B cell (primary cell): ENCODE measurements at places on chromosomes 2 and 18.
A peak's percentile ranks its signal among the peaks of the same experiment; 100 is the strongest.

DNA sequence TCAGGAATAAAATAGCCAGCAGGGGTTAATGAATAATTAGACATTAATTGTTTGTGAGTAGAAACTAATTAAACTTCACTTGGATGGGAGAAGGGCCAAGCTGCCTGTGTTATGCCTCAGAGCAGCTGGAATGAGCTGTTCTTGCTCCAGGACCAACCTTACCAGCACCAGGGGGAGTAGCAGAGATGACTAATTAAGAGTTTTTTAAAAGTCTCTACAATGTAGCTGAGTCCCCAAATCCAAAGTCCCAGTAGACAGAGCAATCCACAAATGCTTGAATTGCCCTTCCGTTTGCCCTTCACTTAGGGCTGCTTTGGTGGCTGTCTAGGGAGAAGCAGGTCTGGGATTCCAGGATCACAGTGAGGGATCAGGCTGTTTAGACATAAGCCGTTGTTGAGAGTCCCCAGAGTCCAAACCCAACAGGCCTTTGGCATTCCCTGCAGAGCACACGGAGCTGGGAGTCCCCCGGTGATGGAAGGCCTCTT lies 59.4 kb downstream of the RHOB start:
- DNase-seq, result no peak

GRCh38 chr2:69214898-69215297 lies 172.1 kb downstream of the GFPT1 start:
- DNase-seq, result no peak

DNA sequence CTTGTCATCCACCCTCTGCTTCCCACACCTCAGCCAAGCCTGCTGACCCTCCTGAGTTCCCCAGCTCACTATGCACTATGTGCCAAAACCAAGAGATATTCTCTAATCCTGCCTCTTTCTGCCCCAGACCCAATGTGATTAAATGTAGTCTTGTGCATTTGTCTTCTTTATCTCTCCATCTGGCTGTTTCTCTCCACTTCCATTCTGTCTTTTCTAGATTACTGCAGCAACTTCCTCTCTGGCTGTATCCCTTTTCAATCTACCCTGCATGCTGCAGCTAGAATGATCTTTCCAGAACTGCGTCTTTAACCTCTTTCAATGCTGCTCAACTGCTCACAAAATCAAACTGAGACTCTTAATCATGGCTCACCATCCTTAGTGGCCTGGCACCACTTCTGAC lies 164.1 kb downstream of the GALNT14 start:
- no peak for DNase-seq

GRCh38 chr2:144780983-144781382 lies 261.1 kb upstream of the ZEB2 start:
- no peak for DNase-seq

DNA sequence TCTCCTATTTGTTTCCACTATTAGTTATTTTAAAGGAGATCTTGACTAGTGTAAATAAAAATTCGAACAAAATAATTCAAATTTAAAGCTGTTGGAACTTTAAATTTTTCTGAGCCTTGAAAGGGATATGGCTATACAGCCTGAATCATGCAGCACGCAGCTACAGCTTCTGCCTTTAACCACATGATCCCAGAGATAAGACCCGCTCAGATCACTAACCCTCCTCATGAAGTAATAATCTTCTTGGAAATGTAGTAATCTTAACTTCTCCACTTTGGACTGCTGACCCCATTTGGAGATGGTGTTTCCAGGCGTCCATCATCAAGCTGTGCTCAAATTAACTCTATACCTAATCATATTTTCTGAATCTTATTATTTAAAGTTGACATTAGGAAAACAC lies 336.6 kb downstream of the DSC3 start:
- no peak for DNase-seq

- peak; percentile 86 for DNase-seq
Measured at GRCh38 chr2:64646007-64646880, 7.5 kb downstream of the SERTAD2 start.

- no peak for DNase-seq
Measured at GRCh38 chr18:36130039-36130831, 536 bp downstream of the ELP2 start.

DNA sequence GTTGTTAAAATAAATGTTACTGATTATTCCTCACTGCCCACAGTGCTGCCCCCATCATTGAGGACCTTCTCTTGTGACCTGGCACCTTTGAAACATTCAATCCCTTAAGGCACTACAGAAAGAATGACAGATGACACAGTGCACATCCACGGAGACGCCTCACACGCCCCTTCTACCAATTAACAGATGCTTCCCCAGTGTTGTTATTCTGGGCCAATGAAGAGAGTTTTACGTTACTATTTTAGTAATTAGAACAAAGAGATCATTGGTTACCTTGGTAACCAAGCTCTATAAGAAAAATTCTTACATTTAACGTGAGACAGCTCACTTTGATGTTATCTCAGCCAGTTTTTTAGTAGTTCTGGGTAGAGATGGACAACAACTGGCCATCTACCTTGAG lies 152.0 kb downstream of the ZNF236 start:
- DNase-seq, result no peak

- DNase-seq, result no peak
Measured at GRCh38 chr2:218265626-218266025, 4.3 kb downstream of the AAMP start.

GRCh38 chr2:120360307-120360855 lies 14.4 kb downstream of the INHBB start:
- DNase-seq, result no peak

DNA sequence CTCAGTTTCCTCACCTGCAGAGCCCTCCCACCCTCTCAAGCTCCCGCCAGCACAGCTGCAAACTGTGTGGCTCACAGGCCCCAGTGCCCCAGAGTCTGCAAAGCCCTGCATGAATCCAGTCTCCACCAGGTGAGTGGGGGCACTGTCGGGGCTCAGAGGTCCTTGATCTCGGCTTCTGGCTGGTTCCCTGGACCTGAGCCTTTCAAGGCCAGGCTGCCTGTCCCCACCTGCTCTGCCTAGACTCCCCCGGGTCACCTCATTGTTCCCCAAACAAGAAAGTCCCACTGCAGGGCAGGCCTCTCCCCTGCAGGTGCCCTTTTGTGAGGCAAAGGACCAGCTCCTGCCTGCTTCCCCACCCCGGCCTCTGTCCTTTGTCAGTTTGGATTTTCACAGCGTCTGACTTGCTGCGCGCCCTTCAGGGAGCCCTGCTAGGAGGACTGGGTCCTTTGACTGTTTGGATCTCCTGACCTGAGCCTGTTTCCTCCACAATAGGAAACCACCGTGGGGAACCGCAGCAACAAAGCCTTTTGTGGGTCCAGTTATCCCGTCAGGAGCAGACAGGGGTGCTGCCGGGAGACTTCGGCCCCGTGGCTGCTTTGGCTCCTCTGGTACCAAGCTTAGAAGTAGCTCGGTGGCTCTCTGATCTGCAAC lies 200.5 kb upstream of the HDAC4 start:
- no peak for DNase-seq
